ENCODE measurements at places on chromosomes 13 and 19.
A peak's percentile ranks its signal among the peaks of the same experiment; 100 is the strongest.

GRCh38 chr19:55579766-55580621 lies 654 bp downstream of the ZNF579 start:
- DNase-seq, result peak; percentile 53

DNA sequence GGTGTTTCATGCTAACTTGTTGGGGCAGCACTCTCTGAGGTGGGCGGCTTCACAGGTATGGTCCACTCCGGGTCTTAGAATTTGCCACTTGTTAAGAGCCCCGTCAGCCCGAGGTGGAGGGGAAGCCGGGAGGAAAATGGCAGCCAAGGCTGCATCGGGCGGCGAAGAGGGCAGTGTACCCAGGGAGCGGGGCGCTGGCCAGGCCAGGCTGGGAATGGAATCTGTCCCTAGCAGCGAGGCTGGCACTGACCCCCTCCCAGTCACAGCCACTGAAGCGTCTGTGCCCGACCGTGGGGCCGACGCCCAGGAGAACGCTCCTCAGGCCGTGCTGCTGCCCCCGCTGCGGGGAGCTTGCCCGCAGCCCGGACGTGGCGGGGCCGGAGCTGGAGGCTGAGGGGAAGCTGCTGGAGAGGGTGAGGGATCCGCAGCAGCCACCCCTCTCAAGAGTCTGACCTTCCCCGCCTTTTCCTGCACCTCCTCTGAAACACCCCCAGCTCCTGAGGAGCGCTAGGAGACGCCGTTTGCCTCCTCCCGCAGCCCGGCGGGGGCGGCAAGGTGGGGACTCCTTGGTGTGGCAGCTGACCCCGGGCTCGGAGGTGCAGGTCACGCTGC lies 313.8 kb upstream of the SPRY2 start:
- no peak for DNase-seq

- peak; percentile 28 for DNase-seq
Measured at GRCh38 chr13:71625694-71626093, 241.3 kb downstream of the DACH1 start.

DNA sequence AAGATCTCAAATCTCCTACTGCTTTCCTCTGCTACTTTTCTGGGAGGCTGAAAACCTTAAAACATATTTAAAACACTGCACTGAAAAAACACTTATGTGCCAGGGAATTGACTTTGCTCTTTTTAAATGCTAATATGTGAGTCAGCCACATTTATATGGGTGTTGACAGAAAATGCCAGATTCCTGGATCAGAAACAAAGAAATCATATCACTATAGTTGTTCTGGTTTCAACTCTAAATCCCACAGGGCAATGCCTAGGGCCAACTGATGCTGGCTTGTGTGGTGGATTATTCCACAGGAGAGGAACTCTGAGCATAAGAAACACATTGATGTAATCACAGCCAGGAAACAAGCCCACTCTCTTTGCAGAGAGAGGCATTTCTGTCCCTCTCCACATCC lies 1439.0 kb upstream of the SPRY2 start:
- DNase-seq, result no peak

DNA sequence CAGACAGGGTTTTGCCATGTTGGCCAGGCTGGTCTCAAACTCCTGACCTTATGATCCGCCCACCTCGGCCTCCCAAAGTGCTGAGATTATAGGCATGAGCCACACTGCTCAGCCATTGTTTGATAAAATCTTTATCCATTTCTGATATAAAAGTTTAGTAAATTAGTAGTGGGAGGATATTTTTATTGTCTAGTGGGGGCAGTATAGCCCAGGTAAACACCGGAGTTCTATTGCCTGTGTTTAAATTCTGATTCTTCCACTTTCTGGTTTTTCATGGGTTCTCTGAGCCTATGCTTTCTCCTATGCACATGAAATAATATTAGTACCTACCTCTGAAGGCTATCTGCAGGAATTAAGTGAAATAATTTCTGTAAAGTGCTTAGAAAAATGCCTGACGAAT lies 20.1 kb upstream of the ARHGEF18 start:
- no peak for DNase-seq

DNA sequence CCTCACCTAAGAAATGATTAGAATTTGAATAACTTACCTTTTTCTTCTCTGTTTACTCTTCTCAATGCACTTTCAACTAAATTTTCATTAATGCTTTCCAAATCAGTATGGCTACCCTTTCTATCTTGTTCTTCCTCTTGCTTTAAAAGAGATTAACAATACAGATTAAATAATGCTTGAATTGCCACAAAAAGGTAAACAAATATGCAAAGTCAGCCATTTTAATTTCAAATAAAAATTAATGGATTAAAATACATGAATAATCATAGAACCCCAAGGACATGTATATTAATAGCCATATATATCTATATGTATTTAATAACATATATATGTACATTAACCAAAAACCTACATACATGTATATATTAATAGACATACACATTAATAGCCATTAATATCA lies 7.9 kb upstream of the NEK5 start:
- DNase-seq, result no peak

DNA sequence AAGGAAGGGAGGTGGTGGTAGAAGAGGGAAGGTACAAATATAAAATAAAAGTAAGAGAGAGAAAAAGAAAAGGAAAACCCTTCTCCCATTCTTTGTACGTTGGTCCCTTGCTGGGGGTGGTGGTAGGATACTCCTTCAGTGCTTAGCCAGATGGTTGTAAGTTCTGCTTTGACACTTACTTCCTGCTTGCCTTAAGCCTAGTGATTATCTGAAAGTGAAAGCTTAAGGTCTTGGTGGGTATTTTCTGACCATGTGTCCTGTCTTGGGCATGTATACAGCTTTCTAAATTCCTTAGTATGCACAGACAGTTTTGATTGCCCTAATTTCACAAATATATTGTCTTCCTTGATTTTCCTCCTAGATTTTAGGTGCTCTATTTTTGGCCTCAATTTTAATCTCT lies 314.8 kb downstream of the PCDH17 start:
- no peak for DNase-seq

- DNase-seq, result no peak
Measured at GRCh38 chr13:36217456-36217855, 3.1 kb upstream of the SOHLH2 start.

- DNase-seq, result no peak
Measured at GRCh38 chr13:94997126-94997525, 284.8 kb upstream of the SOX21 start.

DNA sequence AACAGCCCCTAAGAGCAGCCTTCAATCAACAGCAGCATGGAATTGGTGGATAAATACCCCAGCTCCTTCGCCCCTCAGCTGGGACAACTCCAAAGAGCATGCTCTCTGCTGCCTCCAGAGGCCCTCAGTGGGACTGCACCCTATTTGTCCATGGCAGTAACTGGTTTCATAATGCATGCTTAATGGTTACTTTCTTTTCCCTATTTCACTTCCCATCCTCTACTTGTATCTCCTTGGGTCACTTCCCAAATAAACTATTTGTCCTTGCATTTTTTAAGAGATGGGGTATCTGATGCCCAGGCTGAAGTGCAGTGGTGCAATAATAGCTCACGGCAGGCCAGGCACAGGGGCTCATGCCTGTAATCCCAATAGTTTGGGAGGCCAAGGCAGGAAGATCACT lies 13.5 kb upstream of the TPM4 start:
- DNase-seq, result no peak

GRCh38 chr13:31224963-31225559 lies 25.3 kb downstream of the B3GLCT start:
- no peak for DNase-seq

GRCh38 chr19:50268041-50268440 lies 61.1 kb downstream of the KCNC3 start:
- peak; percentile 60 for DNase-seq

- no peak for DNase-seq
Measured at GRCh38 chr19:1657746-1658145, 5.3 kb upstream of the TCF3 start.

DNA sequence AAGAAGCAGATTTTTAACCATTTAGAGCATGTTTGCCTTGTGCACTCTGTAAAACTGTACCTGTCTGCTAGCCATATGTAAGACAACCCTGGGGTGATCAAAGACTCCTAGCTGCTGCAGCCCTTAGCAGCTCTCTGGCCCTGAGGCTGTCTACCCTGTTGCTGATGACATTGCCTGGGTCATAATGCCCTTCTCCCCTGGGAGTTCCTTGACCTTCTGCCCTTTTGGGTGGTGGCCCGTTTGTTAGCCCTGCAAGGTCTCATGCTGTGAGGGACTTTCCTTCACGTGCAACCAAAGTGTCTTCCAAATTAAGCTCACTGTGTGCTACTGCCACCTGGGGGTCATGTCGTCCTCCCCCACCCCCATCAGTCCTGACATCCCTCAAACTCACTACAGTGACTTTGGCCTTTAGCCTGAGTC lies 7.4 kb downstream of the GPC6 start:
- DNase-seq, result no peak

- DNase-seq, result no peak
Measured at GRCh38 chr19:3204646-3205275, 19.0 kb downstream of the NCLN start.

DNA sequence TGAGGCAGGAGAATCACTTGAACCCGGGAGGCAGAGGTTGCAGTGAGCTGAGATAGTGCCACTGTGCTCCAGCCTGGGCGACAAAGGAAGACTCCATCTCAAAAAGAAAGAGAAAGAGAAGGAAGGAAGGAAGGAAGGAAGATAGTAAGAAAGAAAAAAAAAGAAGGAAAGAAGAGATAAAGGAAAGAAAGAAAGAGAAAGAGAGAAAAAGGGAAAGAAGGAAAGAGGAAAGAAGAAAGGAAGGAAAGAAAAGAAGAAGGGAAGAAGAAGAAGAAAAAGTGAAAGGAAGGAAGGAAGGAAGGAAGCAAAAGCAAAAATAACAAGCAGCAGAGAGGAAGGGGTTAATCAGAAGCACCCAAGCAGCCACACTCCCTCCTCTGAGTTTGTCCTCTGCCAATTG lies 32.1 kb downstream of the NWD1 start:
- DNase-seq, result no peak

DNA sequence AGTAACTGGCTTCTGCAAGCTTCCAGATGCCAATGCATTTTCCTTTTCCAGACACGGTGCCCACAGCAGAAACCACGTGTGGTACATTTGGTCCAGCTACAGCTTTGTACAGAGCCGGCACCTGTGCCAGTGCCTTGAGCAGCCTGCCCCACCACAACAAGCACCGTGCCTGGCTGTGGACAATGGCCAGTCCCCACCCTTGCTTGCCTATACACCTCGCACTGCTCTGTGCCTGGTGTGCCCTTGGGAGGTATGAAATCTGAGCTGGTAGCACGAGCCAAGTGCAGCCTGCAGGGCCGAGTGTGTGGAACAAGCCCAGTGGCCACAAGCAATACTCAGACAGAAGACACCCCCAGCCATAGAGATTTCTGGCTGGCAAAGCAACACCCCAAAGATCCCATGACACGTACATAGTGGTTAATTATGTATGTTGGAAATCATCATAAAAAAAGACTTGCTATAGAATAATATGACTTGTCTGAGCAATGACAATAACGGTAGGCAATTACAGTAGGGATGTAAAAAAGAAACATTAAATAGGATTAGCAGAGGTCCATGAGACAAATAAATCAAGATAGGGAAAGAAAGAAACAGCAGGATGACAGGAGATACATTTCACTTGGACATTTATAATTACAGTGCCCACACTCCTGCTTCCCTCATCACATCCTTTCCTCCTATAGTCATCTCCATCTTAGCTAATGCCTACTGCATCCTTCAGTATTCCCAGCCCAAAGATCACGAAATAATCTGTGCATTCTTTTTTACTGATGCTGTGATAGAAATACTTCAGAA lies 1399.5 kb downstream of the PCDH9 start:
- no peak for DNase-seq

DNA sequence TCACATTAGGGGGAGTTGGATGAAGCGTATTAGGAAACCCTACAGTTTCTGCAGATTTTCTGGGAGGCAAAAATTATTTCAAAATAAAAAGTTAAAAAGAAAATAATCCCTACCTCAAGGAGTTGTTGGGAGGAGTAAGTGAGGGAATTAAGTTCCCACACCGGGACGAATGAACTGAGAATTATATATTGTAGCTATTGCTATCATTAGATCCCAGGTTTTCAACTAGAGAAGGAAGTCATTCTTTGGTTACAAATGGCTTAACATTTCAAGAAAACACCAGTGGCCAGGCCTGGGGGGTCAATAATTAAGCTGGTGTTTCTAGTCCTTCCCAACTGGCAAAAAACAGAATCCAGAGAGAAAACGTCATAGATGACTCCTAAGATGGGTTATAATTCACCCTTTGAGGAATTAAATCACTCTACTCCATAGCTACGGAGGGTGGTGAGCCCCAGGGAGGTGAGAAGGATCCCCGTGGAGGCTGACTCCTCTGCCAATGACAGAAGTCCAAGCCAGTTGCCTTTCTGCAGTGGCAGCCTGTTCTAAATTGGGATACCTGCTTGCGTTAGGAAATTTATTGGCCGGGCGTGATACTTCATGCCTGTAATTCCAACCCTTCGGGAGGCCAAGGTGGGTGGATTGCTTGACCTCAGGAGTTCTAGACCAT lies 1.2 kb upstream of the MYDGF start:
- DNase-seq, result no peak

GRCh38 chr13:85266331-85266730 lies 532.9 kb downstream of the SLITRK6 start:
- peak; percentile 64 for DNase-seq

DNA sequence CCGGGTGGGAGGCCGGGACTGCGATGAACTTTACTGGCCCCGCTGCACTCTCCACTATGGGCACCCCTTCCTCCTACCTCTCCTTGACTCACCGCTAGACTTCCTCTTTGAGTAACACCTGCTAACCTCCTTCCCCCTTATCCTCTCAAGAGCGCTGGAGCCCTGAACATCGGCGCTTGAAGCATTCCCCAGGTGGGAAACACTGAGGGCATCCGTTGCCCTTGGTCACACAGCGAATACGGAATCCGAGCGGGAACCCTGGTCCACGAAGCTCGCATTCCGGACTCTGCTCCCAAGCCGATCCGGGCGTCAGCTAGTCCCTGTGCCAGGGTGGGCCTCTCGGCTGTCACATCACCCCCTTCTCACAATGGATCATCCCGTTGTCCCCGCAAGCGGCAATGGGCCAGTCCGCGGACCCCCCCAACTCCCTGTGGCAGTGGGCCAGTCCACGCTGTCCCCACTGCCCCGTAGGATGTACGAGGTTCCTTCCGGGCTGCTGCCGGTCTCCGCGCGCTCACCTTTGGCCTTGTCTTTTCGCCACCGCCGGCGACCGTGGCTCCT lies 4.2 kb downstream of the LIPE start:
- no peak for DNase-seq

DNA sequence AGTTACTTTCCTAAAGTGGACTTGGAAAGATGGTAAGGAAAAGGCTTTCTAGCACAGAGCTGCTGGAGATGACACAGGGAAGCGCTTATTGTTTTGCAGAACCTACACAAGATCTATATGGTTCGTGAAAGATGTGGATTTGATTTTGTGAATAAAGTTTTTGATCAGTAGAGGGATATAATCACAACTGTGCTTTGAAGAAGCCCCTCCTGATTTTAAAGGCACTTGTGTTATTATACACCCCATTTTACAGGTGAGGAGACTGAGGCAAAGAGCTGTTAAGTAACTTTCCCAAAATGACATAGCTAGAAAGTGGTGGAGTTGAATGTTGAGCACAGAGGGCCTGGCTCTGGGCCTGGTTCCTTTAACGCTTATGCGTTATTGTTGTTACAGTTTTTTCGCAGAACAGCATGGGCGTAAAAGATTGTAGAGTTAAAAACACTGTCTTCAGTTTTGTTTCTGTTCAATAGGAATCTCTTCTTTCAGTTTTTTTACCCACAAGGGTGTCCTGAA lies 1.4 kb downstream of the TDRD3 start:
- DNase-seq, result no peak

GRCh38 chr13:105672881-105673280 lies 862.6 kb downstream of the EFNB2 start:
- no peak for DNase-seq

- DNase-seq, result no peak
Measured at GRCh38 chr19:9166846-9167245, 11.9 kb upstream of the OR7D2 start.

Data from NCI-H226 (cell line).